ENCODE measurements at places on chromosomes 16 and 17.

DNA sequence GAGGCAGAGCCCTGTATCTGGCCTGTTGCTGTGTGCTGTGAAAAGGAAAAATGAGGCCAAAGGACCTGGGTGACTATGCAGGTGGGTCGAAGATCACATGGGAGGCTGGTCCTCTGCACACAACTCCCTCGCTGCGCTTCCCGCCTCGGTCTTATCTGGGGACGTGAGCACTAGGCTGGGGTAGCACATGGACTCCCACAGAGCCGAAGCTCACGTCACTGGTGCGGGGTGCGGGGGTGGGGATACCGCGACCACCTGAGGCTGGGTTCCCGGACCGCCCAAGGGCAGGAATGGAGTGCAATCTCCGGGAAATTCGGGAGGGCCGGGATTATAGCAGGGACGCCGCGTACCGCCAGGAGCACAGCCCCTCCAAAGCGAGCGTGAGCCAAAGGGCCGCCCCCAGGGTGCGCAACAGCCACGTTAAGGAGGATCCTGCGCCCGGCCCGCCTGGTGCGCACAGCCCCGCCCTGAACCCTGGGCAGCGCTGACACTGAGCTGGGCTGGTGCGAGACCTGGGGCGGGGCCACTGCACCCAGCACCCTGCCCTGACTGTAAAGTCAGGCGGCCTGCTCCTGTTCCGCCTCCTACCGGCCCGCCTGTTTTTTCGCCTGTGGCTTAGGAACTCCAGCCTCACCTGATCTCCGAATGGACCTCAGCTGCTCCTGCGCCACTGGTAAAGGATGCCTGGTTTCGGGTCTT is 4.8 kb downstream of the MT1A start:
- peak; percentile 65 for DNase-seq

DNA sequence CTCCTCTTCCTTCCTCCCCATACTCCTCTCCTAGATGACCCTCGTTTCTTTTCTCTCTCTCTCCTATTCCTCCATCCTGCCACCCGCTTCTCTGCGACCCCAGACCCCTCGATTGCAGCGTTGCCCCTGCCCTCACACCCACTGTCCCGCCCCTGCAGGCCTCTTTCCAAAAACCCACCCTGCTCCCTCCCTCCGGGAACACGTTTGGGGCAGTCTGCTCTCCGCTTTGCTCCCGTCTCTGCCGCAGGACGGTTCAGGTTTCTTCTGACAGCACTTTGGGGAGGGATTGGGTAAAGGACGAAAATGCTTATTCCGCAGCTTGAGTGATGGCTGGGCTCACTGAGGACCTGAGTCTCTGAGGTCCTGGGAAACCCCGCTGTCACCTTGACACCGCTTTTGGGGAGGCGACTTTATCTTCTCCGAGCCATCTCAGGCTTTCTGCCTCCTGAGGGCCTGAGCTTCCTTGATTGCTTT is 690 bp downstream of the NDE1 start:
- DNase-seq, result peak; percentile 69

- DNase-seq, result no peak
Measured at GRCh38 chr17:61734012-61734411, 129.3 kb downstream of the BRIP1 start.

DNA sequence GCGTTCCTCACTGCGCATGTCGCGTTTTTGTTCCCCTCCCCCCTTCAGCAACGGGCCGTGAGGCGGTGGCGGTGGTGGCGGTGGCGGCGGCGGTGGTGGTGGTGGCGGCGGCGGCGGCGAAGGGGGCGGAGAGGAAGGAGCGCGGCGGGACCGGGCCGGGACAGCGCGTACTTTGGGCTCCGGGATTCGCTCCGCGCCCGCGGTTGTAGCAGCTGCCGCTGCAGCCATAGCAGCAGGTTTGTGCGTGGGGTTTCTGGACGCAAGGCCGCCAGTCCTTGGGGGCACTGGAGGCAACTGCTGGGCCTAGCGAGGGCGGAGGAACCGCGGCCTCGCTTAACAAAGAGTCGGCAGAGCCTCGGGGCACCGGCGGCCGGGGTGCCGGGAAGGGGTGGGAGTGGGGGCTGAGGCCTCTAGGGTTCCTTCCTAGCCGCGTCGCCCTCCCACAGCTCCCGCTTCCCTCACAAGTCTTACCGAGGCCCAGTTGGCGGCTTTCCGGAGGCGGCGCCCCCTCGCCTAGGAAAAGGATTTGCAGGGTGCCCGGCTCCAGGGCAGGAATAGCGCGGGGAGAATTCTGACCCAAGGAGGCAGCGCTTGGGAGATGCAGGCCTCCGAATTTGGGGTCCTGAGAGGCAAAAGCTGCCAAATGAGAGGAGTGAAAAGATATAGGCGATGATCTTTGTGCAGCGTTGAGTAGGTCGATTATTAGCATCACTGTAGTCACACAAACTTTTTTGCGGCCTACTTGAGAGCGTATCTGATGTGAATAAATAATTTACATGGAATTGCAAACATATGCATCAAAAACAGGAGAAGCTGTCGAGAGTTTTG is at the start of gene DDX42:
DDX42 (plus strand) TSS at position 30 of the 828 bp plus-strand sequence. CDS start 12,880 bp downstream, outside the sequence.
- DNase-seq, result no peak

DNA sequence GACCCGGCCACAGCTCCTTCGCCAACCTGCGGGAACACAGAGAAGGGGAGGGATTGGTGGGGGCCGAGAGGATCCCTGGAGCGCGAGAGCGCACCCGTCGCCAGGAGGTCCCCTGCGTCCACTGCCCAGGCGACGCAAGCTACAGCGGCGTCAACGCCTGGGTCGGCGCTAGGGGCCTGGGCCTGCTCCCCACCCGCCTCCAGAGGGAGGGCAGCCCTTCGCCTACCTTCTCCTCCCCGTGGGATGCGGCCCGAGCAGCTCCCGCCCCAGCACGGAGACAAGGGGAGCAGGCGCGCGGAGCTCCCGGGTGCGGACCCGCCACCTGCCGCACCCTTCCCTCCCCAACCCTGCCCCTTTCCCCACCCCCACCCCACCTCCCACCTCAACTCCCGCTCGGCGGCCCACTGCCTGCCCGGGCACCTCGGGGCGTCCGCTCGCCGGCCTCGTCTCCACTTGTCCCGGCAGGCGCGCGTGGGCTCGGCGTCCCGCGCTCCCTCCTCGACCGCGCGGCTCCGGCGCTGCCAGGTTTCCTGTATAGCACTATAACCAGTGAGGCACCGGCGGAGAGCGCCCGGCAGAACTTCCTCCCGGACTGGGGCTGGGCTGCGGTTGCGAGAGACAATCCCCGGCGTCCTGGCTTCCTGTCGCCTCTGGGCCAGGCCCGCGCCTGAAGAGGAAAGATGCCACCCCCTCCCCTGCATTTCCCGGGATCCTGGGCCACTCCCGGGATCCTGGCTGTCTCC is 119.1 kb upstream of the SMURF2 start:
- no peak for DNase-seq

DNA sequence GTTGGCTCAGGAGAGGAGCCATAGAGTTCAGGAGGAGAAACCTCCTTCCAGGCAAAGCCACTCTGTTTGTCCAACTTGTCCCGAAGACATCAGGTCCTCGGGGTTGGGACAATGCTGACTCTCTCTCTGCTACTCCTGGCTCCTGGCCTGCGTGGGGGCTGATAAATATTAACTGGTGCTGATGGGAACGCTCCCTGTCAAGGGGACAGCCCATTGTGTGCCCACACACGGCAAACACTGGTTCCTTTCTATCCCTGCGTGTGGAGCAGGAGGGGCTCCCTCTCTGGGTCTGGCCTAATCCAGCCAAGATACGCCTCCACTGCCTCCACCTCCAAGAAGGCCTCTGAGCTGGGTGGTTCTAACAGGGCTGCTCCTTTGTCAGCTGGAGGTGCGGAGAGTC is 4.4 kb downstream of the KIF19 start:
- no peak for DNase-seq

DNA sequence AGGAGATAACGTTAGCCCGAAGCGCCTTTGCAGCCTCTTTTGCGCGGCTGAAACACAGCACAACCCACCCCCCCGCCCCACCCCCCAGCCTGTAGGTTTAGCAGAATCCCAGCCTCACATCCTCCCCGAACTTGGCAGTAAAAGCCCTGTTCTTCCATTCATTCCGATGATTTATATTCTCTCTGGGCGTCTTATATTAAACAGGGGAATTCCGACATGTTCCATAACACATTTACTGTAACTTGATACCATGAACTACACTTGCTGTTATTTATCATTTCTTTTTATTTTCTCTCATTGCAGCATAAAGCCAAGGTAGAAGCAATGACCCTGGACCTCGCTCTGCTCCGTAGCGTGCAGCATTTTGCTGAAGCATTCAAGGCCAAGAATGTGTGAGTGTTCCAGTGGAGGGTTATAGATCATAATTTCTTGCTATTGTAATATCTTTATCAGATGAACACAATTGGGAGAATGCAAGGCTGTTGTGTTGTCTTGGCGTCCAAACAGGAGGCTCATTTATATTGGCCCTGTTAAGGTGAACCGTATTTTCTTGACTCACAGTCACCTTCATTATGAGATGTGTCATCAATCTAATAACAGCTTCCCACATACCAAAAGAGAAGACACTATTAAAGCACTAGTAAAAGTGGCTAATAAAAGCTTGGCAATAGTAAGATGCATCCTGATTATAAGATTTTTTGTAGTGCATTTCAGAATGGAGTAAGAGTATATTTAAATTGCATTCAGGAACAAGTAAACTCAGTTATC is 287.3 kb downstream of the WWOX start:
- DNase-seq, result no peak

DNA sequence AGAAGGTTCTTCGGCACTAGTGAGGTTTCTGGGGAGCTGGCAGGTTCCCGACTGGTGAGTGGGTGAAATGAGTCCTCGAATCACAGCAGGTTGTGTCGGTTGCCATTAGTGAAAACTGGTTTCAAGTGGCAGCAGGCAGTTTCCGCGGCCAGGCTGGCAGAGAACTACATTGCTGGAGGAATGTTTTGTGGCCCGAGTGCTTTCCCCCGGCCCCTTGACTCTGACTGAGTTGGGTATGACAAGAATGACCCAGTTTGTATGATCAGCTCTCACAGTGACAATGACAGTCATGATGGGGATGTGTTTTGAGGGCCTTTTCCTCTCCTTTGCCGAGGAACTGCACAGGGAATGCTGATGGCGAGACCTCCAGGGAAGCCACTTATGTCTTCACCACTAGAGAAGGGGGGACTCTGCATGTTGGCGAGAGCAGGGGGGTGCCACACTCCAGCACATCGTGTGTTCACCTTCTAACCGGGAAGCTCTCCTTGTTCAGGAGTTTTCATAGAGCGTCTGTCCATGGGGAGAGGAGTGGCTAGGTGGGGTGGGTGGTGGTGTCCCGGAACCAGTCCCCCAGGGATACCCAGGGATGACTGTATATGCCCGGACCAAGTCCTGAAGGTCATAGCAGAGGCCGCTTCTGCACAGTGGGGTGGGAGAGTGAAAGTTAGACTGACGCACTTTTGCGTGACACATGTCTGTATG is 206.0 kb upstream of the CHMP6 start:
- no peak for DNase-seq

- peak; percentile 90 for DNase-seq
Measured at GRCh38 chr17:41500131-41500911, 5.1 kb downstream of the KRT13 start.

GRCh38 chr17:28963841-28964240 is 12.5 kb upstream of the PHF12 start:
- DNase-seq, result no peak

DNA sequence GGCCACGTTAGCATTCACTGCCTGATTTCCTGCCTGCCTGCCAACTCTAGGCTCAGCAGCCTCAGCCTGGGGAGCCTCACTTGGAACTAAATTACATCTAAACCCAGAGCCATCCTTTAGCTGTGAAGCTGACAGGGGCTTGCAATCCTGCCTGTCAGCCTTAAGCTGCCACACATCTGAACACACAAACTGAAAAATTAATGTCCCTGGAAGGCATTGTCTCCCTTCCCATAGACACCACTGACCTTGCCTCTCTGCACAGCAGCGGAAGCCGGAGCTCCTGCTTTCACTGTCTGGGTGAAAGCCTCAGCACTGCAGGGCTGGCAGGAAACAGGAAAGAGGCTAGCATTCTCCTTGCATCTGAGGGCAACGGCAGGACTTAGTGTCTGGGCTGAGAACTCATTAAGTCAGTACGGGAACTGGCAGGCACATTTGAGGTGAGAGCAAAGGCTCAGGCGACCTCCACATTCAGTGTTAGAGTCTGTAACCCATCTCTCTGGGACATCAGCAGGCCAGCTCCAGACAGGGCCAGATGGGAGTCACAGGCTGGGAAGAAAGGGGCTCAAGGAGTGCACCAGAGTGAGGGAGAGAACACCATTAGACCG is 452.4 kb upstream of the C16orf82 start:
- no peak for DNase-seq

DNA sequence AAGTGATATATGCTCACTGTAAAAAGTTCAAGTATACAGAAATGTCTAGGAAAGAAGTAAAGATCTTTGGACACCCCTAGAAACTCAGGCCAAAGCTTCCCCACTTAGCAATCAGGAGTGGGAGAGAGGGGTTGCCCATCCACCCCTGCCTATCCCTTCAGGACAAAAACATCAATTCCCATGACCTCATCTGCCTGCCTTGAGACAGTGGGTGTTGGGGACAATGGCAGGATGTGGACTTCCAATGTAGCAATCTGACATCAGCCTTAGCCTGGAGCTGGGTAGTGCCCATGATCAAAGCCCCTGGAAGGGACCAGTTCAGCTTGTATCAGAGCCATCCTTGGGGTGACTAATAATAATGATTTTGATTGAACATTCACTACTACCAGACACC is 18.1 kb downstream of the ITPRIPL2 start:
- no peak for DNase-seq

GRCh38 chr17:57006040-57006439 is 28.1 kb downstream of the SCPEP1 start:
- no peak for DNase-seq
